Germinal center (tissue), 1 donor: ENCODE measurements at places on chromosomes 4 and X.

GRCh38 chr4:150357829-150358228 lies 224.1 kb upstream of the MAB21L2 start:
- DNase-seq: no peak

DNA sequence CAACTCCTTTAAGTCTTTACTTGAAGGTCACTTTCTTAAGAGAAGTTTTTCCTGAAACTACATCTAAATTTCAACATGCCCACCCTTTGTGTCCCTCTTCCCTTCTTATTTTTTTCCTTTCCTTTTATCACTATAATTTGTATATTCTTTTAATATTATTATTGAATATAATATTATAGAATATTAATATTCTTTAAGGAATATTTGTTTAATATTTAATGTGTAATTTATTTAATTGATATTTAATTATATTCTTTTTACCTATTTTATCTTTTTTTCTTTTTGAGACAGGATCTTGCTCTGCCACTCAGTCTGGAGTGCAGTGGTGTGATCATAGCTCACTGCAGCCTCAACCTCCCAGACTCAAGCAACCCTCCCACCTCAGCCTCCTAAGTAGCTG lies 114.8 kb downstream of the KDR start:
- DNase-seq: no peak

GRCh38 chrX:113399506-113400192 lies 559.0 kb upstream of the AMOT start:
- no peak for DNase-seq

DNA sequence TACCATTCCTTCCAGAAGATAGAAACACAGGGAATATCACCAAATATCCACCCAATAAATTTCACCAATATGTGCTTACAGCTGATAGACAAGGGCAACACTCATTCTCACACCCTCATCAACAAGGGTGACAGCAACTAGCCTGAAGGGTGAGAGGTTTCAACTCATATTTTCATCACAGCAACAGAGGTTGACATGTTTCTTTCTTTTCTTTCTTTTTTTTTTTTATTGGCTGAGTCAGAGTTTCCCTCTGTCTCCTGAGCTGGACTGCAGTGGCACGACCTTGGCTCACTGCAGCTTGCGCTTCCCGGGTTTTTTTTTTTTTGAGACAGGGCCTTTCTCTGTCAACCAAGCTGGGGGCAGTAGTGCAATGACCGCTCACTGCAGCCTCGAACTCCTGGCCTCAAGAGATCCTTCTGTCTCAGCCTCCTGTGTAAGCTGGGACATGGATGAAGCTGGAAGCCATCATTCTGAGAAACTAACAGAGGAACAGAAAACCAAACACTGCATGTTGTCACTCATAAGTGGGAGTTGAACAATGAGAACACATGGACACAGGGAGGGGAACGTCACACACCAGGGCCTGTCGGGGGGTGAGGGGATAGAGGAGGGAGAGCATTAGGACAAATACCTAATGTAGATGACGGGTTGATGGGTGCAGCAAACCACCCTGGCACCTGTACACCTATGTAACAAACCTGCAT lies 27.5 kb upstream of the ASMTL start:
- DNase-seq: no peak

- DNase-seq: no peak
These were observed 18.0 kb downstream of the DGKQ start for GRCh38 chr4:955161-955921.

GRCh38 chrX:100405424-100405823 lies 4.6 kb downstream of the PCDH19 start:
- no peak for DNase-seq

DNA sequence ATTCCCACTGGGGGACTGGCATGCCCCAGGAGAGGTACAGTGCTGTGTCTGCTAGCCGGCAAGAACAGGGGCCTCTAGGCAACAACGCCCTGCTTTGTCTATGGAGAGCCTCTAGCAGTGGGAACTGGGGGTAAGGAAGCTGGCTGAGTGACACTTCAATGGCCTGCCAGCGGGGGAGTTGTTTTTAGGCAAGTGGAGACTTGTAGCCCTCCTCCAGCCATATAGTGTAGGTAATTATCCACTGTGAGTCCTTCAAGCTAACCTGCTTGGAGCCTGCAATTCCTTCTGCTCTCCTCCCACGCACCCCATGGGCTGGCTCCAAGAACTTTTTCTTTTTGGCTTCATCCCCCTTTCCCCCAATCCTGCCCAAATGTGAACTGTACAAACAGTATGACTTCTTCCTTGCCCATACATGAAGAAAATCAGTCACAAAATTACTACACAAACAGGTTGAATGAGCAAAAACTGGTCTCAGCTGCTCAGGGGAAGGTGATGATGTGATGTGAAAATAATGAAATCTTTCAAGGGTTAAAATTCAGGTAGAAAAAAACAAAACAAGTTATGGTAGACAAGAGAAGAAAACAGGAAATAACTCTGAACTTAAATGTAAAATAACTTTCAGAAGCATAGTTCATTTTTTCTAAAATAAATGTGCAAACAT lies 33.1 kb downstream of the LEF1 start:
- DNase-seq: no peak

DNA sequence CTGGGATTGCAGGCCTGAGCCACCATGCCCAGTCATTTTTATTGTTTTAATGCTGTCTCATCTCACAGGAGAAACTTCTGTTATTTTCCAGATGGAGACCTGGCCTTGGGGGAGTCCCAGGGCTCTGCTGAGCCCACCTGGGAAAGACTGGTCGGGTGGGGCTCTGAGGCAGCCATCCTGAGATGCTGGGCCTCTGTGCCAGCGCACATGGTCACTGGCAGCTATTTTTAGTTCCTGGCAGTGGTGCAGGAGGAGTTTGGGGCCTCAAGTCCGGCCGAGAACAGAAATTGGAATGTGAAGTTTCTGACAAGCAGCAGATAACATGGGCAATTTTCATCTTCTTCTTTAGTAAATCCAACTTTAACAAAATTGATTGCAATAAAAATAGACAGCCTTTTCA lies 44.5 kb downstream of the SORCS2 start:
- no peak for DNase-seq

- no peak for DNase-seq
These were observed 155.4 kb upstream of the PLAC1 start for GRCh38 chrX:134813697-134814096.

- no peak for DNase-seq
These were observed 126.2 kb upstream of the NDP start for GRCh38 chrX:44099366-44099765.

DNA sequence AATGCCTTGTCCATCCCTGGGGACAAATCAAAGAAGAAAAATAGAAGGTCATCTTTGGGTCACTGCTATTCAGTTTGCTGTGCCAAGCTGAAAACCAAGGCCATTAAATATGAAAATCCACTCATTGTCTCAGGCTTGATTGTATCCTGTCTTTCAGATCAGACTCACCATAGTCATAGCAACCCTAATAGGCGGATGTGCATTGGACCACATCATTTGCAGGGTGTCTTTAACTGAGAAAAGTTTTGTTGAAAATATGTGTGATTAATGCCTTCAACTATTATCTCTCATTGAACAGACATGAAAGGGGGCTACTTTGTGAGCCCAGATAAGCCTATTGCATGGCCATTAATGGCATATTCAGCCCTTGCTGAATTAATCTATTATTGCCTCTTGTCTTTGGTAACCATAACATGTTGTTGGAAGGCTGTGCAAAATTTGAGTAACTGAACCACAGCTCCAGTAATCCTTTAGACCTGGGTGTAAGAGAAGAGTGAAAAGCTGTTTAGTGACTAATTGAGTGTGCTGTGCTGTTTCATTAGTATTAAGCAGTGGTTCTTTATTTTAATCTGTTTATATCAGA lies 453.6 kb upstream of the EPHA5 start:
- no peak for DNase-seq

DNA sequence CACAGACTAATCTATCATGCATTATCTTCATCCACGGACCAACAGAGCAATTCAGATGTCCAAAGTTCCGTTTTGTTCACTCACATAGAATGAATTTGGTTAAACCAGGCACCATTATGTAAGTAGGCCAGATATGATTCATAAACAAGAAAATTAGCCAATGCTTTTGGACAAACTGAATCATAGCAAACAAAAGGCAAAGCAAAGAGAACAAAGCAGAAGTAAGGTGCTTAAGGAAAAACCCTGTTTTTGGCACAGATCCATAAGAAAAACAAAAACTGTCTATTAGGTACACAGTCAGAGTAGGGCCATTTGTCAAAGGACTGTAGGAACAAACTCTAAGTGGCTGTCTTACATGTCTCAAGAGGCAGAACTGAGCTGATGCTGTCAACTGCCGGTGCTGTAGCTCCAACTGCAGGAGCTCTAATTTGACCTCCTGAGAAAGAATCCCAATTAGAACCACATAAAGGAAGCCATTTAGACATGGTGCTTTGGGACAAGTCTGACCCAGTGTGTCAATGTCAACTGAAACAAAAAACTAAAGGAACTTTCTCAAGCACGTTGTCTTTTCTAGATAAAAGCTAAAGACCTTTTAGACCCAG lies 146.7 kb downstream of the COL25A1 start:
- no peak for DNase-seq

DNA sequence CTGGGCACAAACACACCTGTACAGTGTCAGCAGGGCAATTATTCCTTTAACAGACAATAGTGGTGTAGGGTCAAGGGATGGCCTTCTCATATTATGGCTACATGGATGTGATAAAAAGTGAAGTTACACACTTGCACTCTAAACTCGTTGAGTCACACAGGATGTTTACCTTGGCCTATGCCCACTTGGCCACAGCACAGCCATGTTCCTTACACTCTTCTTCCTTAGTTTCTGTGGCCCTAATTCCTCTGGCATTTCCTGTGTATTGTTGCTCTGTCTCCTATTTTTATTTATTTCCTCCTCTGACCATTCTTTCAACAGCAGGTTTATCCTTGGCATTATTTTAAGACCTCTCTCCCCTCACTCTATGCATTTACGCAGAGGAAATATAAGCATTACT lies 86.8 kb upstream of the NPFFR2 start:
- DNase-seq: no peak

- DNase-seq: no peak
These were observed 87.4 kb upstream of the GK2 start for GRCh38 chr4:79495447-79495846.

DNA sequence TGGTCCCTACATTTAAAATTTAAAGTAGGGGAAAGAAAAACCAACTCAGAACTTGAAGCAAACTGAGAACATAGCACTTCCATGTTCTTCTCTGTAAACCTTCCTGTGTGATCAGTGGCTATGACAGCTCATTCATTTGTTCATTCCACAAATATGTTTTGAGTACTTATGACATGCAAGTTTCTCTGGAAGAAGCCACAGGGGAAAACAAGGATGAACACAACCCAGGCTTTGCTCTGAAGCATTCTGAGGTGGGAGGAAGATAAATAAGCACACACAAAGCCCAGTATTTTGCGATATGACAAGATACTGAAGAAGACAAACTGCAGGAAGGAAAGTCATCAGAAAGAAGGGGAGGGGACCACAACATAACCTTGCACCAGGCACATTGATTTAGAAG lies 96.4 kb downstream of the CHIC2 start:
- no peak for DNase-seq

GRCh38 chr4:176432811-176433540 lies 113.2 kb downstream of the SPCS3 start:
- DNase-seq: no peak

- no peak for DNase-seq
These were observed 43.2 kb downstream of the GALNT7 start for GRCh38 chr4:173211838-173212237.

DNA sequence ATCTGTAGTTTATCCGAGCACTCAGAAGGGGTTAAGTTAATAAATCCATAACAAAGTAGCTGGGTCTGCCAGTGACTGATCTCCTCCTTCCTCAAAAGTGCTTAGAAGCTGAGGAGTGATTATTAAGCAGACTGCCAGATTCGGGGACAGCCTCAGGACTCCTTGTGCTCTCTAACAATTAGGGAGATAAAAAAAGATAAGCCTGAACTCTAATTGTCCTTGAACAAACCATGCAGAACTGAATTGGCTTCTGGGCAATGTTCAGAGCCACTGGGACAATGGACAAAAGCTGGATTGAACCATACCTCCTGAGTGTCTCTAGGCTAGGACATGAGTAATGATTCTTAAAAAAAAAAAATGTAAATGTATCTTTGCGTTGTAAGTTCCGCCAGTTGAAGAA lies 22.7 kb upstream of the GRPR start:
- DNase-seq: no peak

DNA sequence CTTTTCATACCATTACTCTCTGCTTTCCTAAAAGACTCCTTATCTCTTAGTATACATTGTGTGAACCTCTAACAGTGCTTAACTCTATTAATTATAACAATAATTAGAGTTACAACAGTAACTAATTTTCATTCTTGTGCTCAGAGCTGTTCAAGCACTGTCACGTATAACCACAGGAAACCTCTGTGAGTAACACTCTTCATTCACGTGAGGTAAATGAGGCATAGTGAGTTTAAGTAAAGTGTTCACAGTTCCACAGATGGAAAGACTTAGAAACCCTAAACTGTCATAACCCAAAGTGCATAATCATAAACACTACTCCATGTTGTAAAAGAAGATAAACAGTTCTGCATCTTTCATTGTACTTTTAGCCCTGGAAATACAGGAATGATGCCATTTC lies 222.4 kb downstream of the CCSER1 start:
- DNase-seq: no peak

GRCh38 chrX:10514891-10515290 lies 105.5 kb downstream of the MID1 start:
- no peak for DNase-seq

DNA sequence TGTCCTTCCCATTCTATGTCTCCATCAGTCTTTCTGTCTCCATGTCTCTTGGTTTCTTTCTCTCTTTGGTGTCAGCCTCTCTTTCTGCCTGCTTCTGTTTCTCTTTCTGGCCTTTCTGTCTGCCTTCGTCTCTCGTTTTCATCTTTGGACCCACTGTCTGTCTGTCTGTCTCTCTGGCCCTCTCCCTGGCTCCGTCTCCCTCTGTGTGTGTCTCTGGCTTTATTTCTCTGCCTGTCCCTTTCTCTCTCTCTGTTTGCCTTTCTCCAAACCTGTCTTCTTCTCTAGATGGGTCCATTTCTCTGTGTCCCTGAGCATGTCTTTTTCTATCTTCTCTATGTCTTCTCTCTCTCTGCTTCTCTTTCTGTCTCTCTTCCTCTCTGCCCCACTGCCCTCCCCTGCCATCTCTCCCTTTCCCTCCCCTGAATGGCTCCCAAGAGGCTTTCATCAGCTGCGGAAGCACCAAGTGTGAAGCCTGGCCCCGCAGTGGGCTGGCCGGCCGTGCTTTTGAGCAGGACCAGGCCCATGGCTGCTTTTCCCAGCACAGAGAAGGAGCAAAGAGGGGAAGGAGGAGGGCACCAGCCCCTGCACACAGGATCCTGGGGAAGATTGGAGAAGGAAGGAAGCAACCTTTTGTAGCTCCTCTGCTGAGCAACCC lies 57.4 kb downstream of the PJA1 start:
- no peak for DNase-seq

DNA sequence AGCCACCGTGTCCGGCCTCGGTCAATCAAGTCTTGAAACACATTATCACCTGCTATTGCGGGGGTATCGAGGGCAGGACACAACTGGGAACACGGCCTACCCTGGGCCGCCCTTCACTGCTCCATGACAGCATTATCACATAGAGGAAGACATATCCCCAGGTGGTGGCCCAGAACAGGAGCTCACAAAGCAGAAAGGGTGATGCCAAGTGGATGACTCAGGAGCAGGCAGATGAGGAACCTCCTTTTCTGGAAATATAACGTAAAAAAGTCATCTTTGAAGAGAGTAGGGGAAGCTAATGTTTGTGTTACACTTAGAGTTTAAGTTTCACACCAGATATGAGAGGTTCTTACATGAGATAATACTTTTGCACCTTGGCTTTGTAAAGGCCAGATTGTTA lies 5.3 kb upstream of the SUPT20HL1 start:
- DNase-seq: no peak

GRCh38 chr4:4641254-4641653 lies 99.4 kb upstream of the STX18 start:
- DNase-seq: no peak

GRCh38 chr4:176319704-176320339 lies at the start of gene SPCS3:
SPCS3 (plus strand) TSS chr4:176319966; CDS start chr4:176320077, 111 bp downstream.
- peak; percentile 97 for DNase-seq
